ENCODE measurements at places on chromosomes 1 and 21.

DNA sequence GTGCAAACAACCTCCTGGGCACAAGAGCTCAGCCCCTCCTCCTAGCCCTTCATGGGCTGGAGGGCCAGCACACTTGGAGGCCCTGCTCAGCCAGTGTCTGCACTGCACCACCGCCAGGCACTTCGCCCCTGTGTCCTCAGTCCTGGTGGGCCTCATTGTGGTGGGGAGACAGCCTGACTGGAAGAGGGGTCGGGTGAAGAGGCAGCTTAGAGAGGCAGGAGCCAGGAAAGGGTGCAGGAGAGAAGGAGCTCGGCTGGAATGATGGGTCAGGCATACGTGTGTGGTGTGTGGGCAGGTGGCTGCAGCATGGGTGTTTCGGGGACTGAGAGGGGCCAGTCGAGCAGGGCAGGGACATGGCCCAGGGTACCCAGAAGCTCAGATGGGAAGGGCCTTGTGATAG lies 4.1 kb downstream of the WNT3A start:
- no peak for DNase-seq

GRCh38 chr1:70117046-70117445 lies 88.3 kb downstream of the LRRC40 start:
- no peak for DNase-seq

DNA sequence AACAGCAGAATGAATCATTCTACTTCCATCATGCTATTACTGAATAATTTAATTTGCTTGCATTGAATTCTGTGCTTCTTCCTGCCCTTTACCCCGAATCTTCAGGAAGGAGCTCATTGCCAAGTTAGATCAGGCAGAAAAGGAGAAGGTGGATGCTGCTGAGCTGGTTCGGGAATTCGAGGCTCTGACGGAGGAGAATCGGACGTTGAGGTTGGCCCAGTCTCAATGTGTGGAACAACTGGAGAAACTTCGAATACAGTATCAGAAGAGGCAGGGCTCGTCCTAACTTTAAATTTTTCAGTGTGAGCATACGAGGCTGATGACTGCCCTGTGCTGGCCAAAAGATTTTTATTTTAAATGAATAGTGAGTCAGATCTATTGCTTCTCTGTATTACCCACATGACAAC lies 44.2 kb downstream of the MAP3K7CL start:
- DNase-seq, result peak; percentile 38

DNA sequence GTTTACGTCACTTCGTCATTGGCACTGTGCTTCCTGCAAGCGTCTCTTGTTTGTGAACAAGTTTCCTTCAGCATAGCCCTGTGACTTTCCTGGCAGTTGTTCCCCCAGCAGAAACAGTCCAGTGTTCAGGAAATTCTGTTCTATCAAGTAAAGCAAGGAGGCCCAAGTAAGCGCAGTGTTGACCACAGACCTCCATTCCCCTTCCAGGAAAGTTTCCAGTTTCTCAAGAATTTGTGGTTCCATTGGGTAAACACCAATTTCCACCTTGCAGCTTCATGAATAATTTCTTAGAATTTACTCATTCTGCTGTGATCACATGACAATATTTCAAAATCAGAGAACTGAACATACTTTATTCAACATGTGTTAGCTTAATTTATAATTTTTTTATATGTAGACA lies 88.5 kb upstream of the ETV3 start:
- DNase-seq, result no peak

- DNase-seq, result no peak
Measured at GRCh38 chr1:94248956-94249688, 11.7 kb upstream of the ARHGAP29 start.

GRCh38 chr1:199089393-199090122 lies 450.7 kb downstream of the PTPRC start:
- DNase-seq, result no peak

- DNase-seq, result peak; percentile 69
Measured at GRCh38 chr1:6329851-6330250, 63.7 kb downstream of the ACOT7 start.

- peak; percentile 18 for DNase-seq
Measured at GRCh38 chr1:225863167-225863566, 19.0 kb downstream of the TMEM63A start.

GRCh38 chr21:16186742-16187141 lies 457.0 kb downstream of the USP25 start:
- DNase-seq, result peak; percentile 67

GRCh38 chr1:25550155-25550506 lies 6.7 kb downstream of the LDLRAP1 start:
- DNase-seq, result peak; percentile 57

DNA sequence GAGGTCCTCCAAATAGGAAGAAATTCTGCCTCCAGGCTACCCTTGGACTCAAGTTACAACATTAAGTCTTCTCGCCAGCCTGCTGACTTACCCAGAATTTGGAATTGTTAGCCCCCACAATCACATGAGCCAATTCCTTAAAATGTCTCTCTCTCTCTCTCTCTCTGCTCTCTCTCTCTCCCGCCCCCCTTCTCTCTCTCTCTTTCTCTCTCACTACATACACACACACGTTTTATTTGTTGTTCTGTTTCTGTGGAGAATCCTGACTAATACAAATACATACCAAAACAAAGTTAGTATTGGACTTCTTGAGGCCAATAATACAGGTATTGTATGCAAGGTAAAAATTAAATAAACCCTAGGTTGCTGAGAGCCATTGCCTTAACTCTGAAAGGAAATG lies 72.1 kb downstream of the TNFSF18 start:
- DNase-seq, result no peak

DNA sequence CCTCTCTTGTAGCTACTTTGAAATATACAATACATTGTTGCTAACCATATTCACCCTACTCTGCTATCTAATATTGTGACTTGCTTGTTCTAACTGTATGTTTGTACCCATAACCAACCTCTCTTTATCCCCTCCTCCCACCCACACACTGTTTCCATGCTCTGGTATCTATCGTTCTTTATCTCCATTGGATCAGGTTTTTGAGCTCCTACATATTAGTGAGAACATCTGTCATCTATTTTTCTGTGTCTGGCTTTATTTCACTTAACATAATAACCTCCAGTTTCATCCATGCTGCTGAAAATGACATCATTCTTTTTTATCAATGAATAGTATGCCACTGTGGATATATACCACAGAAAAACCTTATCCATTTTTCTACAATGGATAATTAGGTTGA lies 1230.1 kb downstream of the PLA2G4A start:
- DNase-seq, result no peak

GRCh38 chr1:192805832-192806323 lies 3.0 kb upstream of the RGS2 start:
- peak; percentile 98 for DNase-seq

- no peak for DNase-seq
Measured at GRCh38 chr1:186210258-186210657, 164.8 kb downstream of the TPR start.

- DNase-seq, result no peak
Measured at GRCh38 chr1:65289449-65289848, 19.9 kb upstream of the DNAJC6 start.

DNA sequence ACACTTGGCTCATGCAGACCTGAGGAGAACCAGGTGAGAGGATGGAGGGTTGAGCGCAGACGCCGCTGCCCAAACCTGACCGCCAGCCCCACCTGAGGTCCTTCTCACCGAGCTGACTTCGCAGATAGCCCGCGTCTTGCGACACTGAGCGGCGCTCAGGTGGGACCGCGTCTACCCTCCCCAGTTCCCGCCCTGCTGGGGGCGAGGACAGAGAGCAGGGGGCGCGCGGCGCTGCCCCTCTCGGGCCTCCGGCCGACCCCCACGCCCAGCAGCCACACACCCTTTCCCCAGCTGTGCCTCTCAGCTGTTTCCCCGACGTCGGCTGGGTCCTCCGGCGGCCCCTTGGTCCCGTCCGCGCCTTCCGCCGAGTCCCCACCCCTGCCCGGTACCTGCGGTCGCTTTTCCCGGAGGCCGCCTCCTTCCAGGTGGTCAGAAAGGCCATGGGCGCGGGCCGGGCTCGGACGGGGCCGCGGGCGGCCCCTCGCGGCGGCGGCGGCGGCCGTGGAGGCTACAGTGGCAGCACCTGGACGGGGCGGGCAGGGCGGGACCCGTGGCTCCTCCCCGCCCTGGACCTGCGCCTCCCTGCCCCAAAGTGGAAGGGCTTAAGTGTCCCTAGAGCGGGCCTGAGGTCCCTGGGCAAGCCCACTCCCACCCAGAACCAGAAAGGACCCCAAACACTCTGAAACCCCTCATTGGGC lies 14.4 kb upstream of the TTC39A start:
- DNase-seq, result no peak

DNA sequence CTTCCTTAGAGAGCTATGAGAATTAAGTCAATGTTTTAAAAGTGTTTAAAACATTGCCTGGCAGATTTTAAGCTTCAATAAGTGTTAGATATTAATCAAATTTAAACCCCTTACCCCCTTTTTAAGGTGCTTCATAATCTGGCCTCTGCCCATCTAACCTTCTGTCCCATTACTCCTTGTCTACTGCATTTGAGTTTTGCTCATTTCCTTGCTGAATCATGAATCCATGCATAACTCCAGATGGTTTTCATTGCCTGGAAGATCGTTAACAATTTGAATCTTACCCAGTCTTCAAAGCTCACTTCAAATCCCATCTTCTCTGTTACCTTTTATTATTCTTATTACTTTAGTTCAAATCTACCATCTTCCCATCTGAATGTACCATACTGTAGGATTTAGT lies 4.6 kb downstream of the HJV start:
- DNase-seq, result no peak

DNA sequence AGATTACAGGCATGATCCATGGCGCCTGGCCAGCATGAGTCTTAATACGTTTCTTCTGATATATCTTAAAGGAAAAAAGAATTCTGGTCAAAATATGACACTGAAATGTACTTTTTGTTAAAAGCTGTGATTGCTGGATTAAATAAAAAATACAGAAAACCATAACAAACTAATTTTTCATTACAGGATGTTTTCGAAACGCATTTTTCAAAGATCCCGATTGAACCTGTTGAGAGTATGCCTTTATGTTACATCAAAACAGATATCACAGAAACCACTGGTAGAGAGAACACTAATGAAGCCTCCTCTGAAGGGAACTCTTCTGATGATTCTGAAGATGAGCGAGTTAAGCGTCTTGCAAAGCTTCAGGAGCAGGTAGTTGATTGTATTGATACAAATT lies 30.2 kb downstream of the BRDT start:
- DNase-seq, result no peak

DNA sequence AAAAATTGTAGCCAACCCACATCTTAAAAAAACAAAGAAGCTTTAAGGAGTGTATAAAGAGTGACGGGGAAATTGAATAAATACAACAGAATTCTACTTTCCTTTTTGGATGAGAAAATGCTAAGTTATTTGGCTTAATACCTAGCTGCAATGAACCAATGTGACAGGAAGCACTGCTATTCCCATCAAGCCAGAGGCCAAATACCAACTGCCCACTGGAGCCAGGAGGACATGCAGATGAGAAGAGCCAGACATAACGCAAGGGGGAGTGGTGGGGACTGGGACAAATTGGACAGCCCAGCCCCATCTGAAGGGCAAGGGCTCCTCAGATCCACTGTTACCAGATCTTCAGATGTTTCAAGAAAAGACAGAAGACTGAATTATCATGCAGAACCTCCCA lies 25.7 kb downstream of the DNAJC11 start:
- DNase-seq, result no peak

GRCh38 chr21:42049578-42050430 lies 21.3 kb upstream of the UMODL1 start:
- DNase-seq, result no peak

- peak; percentile 20 for DNase-seq
Measured at GRCh38 chr1:162498496-162498810, 835 bp downstream of the UHMK1 start.

- no peak for DNase-seq
Measured at GRCh38 chr1:115452600-115453329, 114.7 kb upstream of the NGF start.
